ENCODE measurements at places on chromosomes 16 and 17.

GRCh38 chr16:70715055-70715858, 29.4 kb upstream of the MTSS2 start:
- DNase-seq: no peak

DNA sequence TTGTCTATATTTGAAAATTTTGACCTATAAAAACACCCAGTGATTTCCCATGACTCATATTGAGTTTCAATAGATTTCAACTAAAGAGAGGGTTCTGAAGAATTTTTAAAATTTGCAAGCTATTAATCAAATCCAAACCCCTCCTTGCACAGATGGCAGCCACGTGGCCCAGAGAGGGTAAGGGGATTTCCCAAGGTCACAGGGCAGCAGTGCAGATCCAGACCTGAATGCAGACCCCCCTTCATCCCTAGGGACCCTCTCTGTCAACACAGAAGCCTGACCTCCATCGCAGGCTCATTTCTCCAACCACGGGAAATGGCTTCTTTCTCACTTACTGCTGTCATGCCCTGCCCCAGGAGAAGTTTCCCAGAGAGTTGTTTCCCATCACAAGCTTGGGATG, 24.7 kb upstream of the CES5A start:
- DNase-seq: no peak

DNA sequence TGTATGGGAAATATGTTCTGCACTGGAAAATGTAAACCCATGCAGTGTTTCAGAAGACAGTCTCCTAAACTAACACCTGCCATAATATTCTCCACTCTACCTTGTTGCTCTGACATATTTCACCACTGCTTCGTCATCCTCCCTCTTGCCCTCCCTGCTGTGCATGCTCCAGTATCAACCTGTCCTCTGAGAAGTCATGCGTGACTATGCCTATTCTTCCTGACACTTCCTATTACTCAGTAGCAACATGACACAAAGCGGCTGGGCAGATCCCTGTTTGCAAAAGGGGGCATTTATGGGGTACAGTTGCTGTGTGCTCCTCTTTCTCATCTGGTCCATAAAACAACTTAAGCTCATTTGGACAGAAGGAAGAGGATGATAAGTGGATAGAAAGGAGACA, 805.6 kb upstream of the EEF2KMT start:
- DNase-seq: no peak

DNA sequence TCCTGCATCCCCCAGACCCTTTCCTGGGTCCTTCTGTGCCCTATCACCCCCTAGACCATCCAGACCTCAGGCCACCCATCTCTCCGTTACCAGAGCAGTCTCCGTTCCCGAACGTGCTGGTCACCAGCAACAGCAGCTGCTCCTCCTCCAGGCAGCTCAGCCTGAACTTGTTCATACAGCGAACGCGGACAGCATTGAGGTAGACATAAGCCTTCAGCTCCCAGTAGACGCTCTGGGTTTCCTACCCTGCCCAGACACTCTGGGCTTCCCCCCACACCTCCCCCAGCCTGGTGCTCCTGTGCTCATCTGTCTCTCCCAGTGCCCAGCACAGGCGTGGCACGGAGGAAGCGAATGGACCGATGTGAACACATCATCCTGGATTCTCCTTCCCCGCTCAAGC, 41.6 kb upstream of the RNFT1 start:
- DNase-seq: no peak

GRCh38 chr17:12415031-12415430, 250.7 kb upstream of the MYOCD start:
- DNase-seq: no peak

DNA sequence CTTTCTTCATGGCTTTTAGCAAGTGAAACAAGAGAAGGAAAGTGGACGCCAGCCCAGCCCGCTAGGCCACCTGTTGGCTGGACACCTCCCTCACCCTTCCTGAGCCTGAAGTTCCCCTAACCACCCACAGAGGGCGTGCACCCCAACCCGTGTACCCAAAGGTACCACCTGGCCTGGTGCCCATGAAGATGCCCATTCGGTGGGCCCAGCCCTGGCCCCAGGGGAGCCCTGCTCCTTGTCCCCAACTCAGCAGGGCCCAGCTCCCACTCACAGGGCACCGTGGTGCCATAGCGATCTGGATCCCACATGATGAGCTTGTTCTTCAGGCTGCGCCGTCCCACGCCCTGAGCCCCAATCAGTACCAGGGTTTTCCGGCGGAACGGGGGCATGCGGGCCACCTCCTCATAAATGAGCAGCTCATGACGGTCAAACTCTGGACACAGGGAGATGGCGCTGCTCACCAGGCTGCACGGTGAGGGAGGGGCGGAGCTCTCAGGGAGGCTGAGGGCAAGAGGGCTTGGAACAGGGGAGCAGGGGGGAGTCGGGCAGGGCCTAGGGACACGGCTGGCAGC, 26.8 kb downstream of the MPP2 start:
- DNase-seq: peak; percentile 62

DNA sequence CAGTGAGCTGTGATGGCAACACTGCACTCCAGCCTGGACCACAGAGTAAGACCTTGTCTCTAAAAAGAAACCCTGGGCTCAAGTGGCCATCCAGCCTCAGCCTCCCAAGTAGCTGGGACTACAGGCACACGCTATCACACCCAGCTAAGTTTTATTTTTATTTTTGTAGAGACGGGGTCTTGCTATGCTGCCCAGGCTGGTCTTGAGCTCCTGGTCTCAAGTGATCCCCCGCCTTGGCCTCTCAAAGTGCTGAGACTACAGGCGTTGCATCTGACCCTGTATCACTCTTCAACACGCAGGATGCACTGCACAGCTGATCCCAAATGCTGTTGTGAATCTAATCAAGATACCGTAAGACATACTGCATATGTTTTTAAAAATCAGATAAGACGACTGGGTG, 23.0 kb downstream of the ANKRD11 start:
- DNase-seq: no peak

DNA sequence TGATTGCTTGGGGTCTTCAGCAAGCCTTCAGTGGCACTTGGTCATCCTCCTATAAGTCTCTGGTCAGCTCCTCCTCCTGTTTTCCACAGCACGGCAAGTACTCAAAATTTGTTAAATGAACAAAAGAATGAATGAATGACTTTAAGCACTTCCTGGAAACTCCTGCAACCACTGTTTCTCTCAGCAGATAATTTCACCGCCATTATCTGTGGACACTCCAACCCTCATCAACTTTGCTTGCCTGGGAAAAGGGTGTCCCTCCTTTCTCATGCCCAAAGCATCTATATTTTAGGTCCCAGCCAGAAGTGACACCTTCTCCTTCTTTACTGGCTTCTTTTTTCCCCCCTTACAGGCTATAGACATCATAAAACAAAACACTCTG, 4.4 kb downstream of the PROCA1 start:
- DNase-seq: no peak

DNA sequence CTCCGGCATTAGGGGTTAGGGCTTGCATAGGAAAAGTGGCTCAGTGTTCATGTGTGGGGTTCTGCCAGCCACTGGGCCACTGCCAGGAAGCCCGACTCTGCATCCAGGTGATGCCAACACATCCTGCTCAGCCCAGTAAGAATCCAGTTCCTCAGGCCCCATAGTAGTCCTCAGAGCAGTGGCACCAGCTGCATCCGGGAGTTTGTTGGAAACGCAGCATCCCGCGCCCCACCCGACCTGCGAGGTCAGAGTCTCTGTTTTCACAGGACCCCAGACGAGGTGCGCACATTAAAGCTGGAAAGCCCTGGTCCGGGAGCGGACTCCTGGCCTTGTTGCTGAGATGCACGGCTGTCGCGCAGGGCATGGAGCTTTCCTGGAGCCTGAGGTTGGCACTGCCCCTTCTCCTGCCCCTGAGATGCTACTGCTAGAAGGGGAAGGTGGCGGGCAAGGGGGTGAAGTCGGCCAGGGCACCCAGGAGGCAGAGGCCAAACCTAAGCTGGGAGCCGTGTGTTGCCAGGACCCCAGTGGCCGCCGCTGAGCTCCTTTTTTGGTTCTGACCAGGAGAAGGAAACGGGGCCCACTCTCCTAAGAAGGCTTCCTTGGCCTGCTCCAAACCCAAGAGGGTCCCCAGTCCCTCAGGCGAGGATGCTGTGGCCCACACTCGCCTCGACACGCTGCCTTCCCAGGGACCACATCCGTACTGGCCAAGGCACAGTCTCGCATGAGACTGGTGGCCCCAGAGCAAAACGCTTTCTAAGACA, 44.4 kb downstream of the NOS2 start:
- no peak for DNase-seq

GRCh38 chr16:29876594-29877249, 13.7 kb upstream of the CDIPT start:
- peak; percentile 51 for DNase-seq

DNA sequence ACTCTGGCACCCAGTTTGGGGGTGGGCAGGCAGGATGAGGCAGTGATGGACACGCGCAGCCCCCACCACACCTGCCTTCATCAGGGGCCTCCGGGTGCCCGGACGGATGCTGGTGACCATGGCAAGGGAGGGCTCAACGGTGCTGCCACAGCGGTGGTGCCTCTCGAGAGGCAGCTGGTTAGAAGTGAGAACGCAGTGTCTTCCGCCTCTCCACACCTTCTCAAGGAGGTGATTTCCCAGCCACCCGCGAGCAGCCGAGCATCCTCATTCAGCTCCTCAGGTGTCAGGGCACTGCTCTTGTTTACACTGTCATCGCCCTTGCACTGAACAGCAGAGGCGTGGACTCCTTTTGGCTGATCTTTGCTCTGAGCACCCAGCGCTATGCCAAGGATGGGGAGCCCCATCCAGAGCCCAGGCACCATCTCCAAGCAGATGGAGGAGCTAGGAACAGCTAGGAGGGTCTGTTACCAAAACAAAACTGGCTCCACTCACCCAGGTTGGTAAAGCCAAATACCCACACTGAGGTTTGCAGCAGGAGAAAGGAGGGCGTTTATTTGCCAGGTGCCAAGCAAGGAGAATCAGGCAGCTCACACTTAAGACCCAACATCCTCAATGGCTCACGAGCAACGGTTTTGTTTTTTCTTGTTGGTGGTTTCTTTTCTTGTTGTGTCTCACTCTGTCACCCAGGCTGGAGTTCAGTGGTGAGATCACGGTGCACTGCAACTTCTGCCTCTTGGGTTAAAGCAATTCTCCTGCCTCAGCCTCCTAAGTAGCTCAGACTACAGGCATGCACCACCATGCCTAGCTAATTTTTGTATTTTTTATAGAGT, 174.3 kb upstream of the TNRC6C start:
- DNase-seq: peak; percentile 86

DNA sequence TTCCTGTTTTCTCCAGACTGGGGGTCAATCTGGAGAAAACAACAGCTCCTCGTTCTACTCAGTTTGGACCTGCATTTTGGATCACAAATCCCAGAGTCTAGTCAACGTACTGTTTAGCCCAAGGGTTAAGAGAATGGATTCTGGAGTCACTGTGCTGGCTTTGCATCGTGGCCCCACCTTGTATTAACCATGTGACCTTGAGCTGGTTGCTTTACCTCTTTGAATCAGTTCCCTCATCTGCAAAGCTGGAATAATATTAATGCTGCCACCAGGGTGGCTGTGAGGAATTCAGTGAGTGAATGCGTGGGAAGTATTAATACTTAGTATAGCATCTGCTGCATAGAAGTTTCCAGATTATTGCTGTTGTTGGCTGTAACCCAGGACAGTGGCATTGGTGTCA, 11.3 kb upstream of the DHRS7C start:
- DNase-seq: no peak

- DNase-seq: no peak
Measured at GRCh38 chr17:75826561-75827307, 17.5 kb downstream of the UNC13D start.

DNA sequence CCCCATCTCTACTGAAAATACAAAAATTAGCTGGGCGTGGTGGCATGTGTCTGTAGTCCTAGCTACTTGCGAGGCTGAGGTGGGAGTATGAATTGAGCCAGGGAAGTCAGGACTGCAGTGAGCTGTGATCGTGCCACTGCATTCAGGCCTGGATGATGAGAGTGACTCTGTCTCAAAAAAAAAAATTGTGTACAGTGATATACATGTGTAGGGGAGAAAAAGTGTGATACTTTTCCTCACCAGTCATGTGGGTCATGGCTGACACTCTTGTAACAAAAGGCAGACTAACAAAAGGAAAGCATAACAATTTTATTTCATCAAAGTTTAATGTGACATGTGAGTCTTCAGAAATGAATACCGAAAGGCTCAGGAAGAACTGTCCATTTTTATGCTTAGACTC, 2.0 kb upstream of the ABCC12 start:
- DNase-seq: peak; percentile 13

- DNase-seq: no peak
Measured at GRCh38 chr17:70609566-70609965, 440.2 kb downstream of the KCNJ2 start.

GRCh38 chr16:81531419-81531821, 86.8 kb downstream of the CMIP start:
- no peak for DNase-seq

- DNase-seq: no peak
Measured at GRCh38 chr16:72282362-72282761, 110.4 kb upstream of the PMFBP1 start.

DNA sequence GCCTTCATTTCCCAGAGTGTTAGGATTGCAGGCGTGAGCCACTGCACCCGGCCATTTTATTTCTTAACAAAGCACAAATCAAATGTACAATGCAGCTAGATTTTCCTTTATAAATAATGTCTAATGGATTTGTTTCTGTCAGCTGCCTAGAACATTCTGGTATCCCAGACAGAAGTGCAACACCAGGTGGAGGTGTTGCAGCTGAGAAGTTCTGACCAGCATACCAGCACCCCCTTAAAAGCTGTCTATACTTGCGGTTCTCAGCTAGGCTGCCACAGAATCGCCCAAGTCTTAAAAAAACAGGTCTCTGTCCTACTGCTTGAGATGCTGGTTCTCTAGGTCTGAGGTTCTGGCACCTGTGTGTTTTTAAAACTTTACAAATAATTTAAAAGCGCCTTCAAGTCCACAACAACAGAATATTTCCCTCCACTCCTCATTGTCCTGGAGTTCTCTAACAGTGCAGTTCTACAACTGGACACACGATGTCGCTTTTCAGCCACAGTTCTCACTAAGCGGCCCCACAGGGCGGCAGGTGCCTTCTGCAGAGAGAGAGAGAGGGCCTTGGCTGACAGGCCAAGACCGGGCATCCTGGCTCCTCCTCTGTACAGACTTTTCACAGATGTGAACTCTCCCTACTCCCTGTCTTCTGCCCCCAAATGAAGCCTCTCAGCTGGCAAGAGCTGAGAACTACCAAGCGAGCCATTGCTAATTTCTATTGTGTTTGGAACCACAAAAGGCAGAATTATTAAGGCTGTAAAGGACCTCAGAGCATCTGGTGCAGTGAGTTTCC, 32.6 kb upstream of the MEOX1 start:
- DNase-seq: peak; percentile 82

GRCh38 chr16:84199861-84200260, 8.9 kb downstream of the ADAD2 start:
- no peak for DNase-seq
